ENCODE measurements at places on chromosomes 1 and 21. TPM values are rescaled to one million over a fixed set of nuclear protein-coding genes. Genes with fewer than 3 reads are reported as not detected.

CD58 gene
- 9.8 TPM for polyA plus RNA-seq

DYNLT5 gene
- polyA plus RNA-seq = not detected

NUP210L gene
- not detected for polyA plus RNA-seq

OLIG2 gene
- polyA plus RNA-seq = not detected

- no peak for DNase-seq
Measured at GRCh38 chr1:70169018-70169839, 36.1 kb downstream of the LRRC40 start.

- no peak for DNase-seq
Measured at GRCh38 chr1:214280386-214281020, 456 bp upstream of the SMYD2 start.

DMBX1 gene
- not detected for polyA plus RNA-seq

GRCh38 chr1:49523764-49524163, 500.0 kb downstream of the AGBL4 start:
- no peak for DNase-seq

KRTAP19-3 gene
- polyA plus RNA-seq = not detected

BRINP2 gene
- polyA plus RNA-seq = not detected

DNA sequence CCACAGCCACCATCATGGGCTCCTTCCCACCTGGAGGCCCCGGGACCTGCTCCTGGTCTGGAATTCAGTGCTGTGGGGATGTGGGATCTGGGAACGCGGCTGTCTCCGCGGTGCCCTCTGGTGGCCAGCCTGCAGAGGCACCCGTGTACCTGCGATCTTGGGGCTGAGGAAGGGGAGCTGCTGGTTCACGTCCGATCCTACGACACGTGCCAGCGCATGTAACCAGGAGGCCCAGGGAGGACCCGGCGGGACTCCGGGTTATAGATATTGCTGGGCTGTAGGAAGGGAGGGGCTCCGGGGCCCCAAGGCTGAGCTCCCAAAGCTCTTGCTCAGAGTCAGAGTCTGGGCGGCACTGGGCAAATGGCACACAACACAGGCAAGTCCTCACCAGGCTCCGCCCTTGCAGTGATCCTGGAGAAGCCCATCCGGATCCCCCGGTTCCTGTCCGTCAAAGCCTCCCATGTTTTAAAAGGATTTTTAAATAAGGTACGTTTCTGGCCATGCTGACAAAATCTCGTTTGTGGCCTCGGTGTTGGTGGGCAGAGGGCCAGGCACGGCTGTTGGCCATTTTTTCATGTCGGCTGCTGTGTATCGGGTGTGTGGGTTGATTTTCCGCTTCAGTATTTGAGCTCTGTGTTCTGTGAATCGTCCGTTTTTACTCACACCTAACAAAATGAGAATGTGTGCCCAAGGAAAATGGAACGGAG, 20.1 kb downstream of the FAAP20 start:
- DNase-seq = no peak

DNA sequence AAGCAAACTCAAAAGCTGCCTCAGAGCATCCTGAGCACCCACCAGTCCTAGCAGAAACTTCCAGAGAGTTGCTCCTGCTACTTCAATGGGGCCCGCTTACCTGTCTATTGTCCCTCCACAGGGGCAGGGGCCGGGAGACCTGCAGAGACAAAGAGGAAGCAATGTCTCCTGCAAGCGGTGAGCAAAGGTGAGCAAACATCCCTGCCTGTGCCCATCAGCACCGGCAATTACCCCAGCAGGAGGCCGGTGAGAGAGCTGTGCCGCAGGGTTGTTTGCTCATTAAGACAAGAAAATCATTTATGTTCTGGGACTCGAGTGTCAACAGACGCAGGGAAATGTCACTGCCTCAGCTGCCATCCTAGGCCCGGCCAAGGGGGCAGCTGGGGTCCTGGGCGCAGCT, 53.8 kb upstream of the TARDBP start:
- no peak for DNase-seq

DNA sequence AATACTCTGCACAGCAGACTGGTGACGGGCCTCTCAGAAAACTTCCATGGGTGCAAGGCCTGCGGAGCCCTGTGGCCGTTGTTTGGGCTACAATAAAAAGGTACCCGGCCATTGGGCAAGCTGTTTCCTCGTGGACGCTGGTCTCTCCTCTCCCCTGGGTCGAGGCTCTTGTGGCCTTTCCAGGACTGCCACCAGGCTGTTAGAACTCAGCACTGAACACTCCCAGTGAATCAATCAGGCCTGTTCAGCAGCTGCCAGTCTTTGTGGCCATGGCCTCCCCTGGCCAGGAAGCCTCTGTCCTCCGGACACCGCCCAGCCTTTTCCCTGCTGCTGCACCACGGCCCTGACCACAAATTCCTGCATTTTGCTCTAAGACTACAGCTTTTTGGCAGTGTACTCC, 33.0 kb upstream of the ACTRT2 start:
- DNase-seq = no peak

TTLL7 gene
- not detected for polyA plus RNA-seq

DNA sequence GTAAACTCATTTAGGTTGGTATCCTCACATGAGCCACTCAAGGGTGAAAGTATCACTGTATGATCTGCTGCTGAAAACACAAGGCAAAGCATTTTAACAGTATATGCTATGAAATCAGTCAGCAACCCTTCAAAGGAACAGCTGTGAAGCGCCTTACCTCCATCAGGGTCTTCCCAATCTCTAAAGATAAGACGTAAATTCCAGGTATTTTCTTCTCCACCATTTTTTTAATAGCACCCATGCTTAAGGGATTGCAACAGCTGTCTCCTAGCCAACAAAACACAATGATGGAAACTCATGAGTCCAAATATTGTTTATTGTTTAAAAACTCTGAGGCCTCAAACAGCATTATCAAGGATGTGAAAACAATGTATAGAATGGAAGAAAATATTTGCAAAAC, 4.8 kb downstream of the PPT1 start:
- DNase-seq = no peak

GRCh38 chr1:82549841-82550240, 749.1 kb downstream of the ADGRL2 start:
- DNase-seq = no peak

DNA sequence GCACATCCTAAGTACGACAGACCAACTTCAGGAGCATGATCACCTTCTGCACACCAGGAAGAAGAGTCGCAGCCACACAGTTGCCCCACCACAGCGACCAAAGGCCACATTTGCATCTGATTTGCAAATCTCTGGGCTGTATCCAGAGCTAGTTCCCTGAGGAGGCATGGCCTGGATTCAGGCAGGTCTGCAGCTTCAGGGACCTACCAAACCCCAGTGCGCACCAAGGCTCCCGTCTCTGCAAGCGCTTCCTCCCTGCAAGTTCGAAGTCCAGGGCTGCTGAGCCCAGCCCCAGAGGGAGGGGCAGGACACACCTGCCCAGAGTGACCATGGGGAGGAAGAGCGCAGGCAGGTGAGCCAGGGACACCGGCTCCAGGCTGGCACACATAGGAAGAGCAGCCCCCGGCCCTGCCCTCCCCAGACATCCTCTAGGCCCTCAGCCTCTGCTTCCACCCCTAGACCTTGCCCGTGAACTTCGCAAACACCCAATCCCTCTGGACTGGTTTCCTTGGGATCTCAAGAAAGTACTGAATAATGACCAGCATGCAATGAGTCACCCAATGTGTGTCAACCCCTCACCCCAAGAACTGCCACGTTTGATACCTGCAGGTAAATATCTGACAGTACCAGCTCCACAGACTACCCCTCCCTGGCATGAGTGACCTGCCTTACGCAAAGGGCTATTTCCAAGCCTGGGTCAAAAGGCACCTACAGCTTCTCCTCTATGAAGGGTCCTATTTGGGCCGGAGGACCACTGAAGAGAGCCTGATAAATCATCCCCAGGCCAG, 36.8 kb downstream of the CASZ1 start:
- DNase-seq = no peak

PRDM2 gene
- polyA plus RNA-seq = 39.5 TPM

TLR5 gene
- polyA plus RNA-seq = 0.24 TPM

GRCh38 chr1:248841702-248842395, 3.8 kb downstream of the ZNF672 start:
- no peak for DNase-seq

UBE2U gene
- polyA plus RNA-seq = not detected

DNA sequence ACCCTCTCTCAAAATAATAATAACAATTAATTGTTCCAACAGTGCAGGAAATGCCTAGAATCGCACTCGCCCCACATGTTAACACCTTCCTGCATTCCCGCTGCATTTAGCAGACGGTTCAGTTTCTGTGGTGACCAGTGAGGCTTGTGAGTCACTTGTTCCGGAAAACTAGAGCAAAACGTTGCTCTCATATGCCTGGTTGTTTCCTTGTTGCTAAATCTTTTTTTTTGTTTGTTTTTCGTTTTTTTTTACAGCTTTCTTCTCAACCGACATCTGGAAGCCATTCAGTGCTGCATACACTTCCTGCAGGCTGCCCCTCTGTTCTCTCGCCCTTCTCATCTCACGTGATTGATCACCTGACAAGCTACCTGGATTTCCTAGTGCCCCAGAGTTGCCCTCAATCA, 56.9 kb upstream of the TMPRSS2 start:
- no peak for DNase-seq

DNA sequence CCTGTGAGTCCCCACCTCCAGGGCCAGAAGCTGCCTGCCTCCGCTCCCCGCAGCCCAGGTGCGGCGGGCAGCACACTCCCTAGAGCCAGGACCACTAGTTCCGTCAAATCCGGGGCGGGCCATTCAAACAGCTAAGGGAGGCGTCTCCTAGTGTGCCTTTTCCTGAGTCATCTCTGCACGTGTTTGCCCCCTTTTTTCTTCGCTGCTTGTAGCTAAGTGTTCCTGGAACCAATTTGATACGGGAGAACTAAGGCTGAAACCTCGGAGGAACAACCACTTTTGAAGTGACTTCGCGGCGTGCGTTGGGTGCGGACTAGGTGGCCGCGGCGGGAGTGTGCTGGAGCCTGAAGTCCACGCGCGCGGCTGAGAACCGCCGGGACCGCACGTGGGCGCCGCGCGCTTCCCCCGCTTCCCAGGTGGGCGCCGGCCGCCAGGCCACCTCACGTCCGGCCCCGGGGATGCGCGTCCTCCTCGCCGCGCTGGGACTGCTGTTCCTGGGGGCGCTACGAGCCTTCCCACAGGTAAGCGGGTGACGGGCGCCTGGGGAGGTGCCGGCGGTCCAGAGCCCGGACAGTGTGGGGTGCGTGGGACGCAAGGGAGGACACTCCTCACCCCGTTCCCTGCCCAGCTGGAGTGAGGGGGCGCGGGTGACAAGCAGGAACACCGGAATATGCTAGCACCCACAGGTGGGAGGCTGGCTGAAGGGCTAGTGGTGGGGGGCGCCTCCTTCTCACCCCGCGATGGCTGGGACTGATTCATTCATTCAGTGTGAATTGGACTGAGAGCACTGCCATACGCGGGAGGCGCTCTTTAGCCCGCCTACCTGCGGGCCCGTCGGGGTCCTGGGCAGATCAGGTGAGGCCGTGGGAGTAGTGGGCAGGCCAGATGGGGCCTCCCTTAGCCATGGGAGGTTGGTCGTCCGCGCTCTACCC, at the start of gene TNFRSF8:
Gene TNFRSF8 (plus strand): TSS at position 163 of the 932 bp plus-strand sequence. CDS start 296 bp downstream, at position 459.
- DNase-seq = no peak

- no peak for DNase-seq
Measured at GRCh38 chr1:25566176-25566729, 22.8 kb downstream of the LDLRAP1 start.

All from naive B cell (primary cell).